BJ (cell line): ENCODE measurements at places on chromosomes 2 and 18. TPM values are rescaled to one million over a fixed set of nuclear protein-coding genes. Genes with fewer than 3 reads are reported as not detected.

DNA sequence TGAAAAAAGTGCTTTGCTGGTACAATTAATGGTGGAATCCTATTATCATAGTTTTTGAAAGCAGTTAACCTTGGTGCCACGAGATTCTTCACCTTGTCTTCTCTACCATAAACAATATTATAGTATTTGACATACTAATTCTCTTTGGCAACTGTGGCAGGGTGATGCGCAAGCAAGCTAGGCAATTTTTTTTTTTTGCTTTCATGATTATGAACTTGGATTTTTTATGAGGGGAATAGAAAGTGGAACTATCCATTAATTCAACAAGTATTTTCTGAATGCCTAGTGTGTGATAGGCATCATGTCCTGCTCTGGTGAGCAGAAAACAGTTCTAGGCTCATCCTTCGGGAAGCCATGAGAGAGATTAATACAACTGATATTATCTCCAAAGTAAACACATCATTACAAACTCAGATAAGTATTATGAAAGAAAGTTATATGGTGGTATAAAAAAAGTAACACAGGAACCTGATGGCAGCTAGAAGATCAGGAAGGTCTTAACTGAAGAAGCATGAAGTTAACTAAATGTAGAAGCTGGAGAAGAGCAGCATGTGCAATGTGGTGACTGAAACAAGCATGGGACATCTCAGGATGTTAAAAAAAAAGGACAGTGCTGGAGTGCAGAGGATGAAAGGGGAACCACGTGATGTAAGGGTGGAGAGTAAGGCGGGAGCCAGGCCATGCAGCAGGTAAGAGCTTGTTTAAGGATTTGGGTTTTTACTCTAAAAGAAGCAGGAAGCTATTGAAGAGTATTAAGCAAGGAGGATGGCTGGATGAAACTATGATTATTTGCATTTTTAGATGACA is 113.7 kb downstream of the ZEB2 start:
- DNase-seq = no peak

DNA sequence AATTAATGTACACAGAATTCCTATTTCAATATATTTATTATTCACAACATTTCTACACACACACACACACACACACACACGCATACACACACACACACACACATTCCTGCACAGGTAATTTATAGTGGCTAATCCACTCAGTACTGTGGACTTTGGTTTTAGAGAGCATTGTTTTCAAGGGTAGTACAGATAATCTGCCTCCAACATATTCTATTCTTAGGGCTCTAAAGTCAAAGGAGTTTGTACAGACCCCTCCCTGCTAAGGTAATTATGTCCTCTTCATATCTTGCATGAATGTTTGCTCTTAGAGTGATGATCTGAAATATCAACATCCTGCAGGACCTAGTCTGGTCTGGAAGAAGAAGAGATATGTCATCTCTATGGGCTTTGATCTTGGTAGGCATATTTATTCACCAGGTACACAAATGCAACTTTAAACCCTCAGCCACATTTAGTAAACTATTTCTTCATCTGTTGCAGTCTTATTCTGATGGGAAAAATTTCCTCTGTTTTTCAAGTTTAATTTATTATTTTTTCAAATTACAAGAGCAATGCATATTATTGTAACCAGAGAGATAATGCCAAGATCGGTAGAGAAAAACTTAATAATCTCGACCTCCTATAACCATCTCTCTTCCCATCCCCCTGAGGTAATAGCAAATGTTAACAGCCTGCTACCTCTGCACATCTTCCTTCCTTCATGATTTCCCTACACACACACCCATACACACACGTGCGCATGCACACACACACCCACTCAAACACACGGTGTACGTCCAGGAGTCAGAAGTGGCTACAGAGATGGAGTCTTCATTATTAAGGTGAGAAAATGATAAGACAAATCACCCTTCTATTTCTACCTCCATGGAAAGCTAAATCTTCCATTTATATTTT is 18.3 kb upstream of the POLE4 start:
- no peak for DNase-seq

DNA sequence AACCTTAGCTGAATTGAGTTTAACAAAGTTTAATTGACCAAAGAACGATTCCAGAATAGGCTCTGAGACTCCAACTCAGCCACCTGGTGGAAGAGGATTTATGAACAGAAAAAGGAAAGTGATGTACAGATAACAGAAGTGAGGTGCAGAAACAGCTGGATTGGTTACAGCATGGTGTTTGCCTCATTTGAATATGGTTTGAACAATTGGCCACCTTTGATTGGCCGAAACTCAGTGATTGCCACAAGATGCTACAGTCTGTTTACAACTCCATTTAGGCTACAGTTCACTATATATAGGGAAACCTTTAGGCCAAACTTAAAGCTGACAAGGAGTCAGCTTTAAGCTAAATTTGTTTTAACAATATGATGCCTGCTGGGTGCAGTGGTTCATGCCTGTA is 28.1 kb upstream of the SLC35G4 start:
- DNase-seq = no peak

- DNase-seq = no peak
These were observed 54.0 kb upstream of the GPR45 start for GRCh38 chr2:105187531-105187930.

DNA sequence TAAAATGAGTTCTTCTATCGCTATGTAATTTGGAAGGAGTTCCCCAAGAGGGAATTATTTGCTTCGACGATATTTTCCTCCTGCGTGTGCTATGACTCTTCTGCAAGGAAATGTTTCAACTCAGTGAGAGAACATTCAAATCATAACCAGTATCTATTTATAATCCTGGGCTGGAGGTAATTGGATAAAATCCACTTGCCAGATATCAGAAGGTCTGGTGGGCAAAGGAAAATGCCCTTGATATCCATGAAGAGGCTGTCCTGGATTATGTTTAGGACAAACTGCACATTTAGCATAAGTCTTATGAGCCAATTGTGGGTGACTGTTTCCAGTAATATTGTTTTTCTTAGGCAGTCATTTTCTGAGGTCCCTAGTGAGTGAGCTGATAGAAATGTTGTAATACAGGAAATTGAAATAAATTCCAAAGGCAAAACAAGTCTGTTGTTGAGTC is 17.7 kb downstream of the RPIA start:
- no peak for DNase-seq

DNA sequence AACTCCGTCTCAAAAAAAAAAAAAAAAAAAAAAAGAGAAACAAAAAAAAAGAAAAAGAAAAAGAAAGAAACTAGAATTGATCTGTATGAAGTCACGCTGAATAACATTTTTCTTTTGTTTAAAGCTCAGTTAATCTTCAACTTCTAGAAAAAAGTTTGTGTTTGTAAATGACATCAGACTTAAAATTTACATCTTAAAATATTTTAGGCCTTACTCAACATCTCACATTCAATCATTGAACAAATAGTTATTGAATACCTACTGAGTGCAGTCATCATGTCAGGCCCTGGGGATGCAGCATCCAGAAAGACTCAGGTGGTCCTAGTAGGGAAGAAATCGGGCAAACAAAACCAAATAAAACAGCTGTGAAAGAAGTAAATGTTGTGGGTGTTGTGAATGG is 292.3 kb upstream of the FANCL start:
- DNase-seq = no peak

GRCh38 chr2:213241817-213242216 is 42.4 kb upstream of the SPAG16 start:
- no peak for DNase-seq

CNDP1 gene
- not detected in 2 replicates for polyA plus RNA-seq

- no peak for DNase-seq
These were observed 12.3 kb downstream of the TMEM237 start for GRCh38 chr2:201631041-201631440.

ALPI gene
- not detected in 2 replicates for polyA plus RNA-seq

DNA sequence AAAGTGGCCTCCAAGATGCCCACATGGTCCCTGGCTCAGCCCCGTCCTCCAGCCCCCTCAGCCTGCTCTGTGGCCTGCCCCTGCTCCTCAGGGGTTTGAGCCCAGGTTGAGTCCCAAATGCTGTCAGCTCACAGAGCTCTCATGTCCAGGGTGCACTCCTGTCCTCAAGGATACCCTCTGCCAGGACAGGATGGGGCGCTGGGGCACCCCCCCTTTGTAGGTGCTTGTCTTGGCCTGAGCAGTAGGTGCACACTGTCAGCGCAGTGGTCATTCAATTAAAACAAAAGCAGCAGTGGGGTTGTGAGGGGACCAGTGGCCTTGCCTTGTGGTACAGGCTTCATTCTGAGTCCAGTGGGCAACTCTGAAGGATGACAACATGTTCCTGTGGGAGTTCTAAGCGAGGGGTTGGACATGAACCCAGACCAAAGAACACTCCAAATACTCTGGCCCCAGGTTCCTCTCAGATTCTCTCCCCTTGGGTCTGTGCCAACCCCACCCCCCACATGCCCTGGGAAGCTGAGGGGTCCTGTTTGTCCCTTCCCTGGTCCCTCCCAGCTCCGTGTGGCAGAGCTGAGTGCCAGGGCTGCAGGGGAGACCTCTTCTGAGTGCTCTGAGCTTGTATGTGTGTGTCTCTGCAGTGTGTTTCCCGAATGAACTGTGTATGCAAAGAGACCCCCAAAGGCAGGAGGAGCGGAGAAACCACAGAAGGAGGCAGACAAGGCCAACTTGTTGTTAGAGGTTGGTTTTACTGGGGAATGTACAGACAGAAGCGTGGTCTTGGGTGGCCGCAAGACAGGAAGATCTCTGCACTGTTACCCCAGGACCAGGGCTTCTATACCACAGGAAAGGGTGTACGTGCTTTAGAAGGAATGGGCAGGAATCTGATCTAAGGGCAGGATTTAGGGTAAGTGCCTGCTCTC is 155.6 kb upstream of the HS6ST1 start:
- DNase-seq = no peak

GRCh38 chr2:185734658-185735057 is 3.9 kb upstream of the FSIP2 start:
- DNase-seq = no peak

GRCh38 chr2:230360028-230360427 is 33.0 kb downstream of the SP140L start:
- no peak for DNase-seq

DNA sequence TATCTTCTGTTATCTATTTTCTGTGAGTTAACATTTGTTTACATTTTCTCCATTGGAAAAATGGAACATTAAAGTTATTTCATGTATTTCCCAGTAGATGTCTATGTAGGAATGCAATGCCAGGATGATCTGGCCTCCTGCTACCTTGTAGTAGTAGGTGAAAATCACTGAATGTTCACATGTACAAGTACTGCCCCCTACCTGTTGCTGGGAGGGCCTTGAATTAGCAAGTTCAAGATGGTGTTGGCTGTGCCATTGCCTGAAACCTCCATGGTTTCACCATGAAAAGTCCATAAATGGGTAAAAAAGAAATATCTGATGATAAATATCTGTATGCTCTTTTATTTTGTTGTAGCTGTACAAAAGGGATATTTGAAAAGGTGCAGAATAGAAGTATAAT is 30.7 kb downstream of the XRCC5 start:
- DNase-seq = no peak

DNA sequence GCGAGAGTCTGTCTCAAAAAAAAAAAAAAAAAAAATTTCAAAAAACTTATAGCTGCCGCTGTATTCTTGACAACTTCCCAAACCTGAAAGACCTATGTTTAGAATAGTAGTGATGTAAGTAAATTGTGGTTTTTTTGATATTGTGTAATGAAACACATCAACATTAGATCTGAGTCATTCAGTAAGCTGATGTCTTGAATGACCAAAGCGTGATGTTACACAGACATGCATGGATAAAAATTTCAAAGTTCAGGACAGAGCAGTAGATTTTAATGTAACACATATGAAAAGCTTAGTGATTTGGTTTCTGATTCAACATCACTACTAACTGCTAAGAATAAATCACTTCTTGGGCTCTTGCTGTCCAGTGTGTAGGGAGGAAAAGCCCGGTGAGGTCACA is 69.3 kb upstream of the MEX3C start:
- DNase-seq = no peak

GRCh38 chr2:218829868-218830451 is 1.6 kb downstream of the PRKAG3 start:
- no peak for DNase-seq
